Panc1 (cell line): ENCODE measurements at places on chromosomes 7 and 10. TPM values are rescaled to one million over a fixed set of nuclear protein-coding genes. Genes with fewer than 3 reads are reported as not detected.

DNA sequence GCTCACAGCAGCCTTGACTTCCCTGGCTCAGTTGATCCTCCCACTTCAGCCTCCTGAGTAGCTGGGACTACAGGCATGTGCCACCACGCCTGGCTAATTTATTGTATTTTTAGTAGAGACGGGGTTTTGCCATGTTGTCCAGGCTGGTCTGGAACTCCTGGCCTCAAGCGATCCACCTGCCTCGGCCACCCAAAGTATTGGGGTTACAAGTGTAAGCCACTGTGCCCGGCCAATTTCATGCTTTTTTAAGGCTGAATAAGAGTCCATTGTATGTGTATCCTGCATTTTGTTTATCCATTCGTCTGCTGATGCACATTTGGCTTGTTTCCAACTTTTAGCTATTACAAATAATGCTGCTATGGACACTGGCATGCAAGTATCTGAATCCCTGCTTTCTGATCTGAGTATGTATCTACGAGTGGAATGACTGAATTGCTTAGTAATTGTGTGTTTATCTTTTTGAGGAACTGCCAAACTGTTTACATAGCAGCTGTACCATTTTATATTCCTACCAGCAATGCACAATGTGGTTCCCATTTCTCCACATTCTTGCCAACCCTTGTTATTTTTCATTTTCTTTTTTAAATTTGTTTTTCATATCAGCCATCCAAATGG lies 37.3 kb upstream of the TPST1 start:
- H3K27me3 ChIP-seq: no peaks in the 10 kb centered on the region
- peaks cover 4% of the 10 kb centered on the region; the same call in 1 of the 2 replicates for H3K4me1 ChIP-seq
- H3K36me3 ChIP-seq: no peaks in the 10 kb centered on the region
- DNase-seq: peak; percentile 46

DNA sequence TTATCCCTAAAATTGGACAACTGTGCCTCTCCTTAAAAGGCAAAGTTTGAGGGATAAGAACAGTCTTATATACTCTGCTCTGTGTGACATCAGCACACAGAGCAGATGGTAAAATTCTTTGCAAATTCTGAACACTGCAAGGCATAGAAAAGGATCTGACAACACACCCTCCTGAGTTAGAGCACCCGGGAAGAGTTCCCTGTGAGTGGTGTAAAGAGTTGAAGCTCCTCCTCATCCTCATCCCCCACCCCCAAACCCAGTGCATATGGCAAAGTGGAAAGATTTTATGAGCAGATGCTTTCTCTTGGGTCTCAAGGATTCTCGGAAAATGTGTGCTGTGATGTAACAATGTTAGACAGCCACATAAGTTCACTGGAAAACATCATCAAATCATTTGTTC lies 40.0 kb upstream of the DGKI start:
- no peaks in the 10 kb centered on the region for H3K36me3 ChIP-seq
- H3K4me1 ChIP-seq: no peaks in the 10 kb centered on the region
- DNase-seq: no peak
- H3K4me3 ChIP-seq: no peak overlapping the region

DNA sequence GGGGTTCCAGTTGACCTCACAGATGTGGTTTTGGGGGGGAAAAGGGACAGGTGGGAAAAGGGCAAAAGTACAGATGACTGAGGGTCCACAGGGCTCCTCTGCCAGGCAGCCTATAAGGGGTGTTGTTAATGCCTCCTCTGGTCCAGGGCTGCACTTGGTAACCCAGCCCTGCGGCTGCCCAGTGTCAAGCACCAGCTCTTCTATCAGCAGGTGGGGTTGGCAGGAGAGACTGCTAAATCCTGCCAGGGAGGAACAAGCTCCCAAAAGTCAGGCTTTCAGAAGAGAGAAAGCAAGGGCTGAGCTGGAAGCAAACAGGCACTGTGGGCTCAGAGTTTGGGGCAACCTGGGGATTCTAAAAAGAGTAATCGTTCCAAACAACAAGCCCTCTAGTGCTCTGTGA lies 39.1 kb downstream of the LRRC20 start:
- no peaks in the 10 kb centered on the region for H3K36me3 ChIP-seq
- H3K4me3 ChIP-seq: no peak overlapping the region
- no peaks in the 10 kb centered on the region for H3K4me1 ChIP-seq
- no peaks in the 10 kb centered on the region for H3K27me3 ChIP-seq

DNA sequence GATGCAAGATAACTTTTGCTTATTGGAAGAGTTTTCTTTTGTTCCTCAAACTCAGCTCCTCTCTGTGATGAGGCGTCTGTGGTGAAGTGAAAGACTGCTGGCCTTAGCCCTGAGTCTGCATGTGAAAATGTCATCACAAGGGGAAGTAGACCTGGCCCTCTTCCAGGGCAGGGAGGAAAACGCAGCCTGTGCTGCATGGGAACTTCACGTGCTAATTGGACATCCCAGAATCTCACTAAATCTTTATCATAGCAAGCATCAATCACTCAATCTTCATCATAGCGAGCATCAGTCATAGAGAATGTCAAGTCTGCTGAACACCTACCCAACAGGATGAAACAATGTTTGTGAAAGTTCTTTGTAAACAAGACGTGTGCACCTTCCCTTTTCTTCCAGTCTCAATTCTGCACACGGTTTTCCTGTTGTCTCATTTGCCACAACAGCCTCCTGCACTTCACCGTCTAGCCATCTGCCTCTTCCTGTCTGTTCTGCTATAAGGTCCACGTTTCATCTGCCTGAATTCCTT lies 314.6 kb downstream of the FRMD4A start:
- H3K4me3 ChIP-seq: no peak overlapping the region
- no peak overlapping the region for H3K27ac ChIP-seq
- no peaks in the 10 kb centered on the region for H3K4me1 ChIP-seq
- H3K36me3 ChIP-seq: no peaks in the 10 kb centered on the region

DNA sequence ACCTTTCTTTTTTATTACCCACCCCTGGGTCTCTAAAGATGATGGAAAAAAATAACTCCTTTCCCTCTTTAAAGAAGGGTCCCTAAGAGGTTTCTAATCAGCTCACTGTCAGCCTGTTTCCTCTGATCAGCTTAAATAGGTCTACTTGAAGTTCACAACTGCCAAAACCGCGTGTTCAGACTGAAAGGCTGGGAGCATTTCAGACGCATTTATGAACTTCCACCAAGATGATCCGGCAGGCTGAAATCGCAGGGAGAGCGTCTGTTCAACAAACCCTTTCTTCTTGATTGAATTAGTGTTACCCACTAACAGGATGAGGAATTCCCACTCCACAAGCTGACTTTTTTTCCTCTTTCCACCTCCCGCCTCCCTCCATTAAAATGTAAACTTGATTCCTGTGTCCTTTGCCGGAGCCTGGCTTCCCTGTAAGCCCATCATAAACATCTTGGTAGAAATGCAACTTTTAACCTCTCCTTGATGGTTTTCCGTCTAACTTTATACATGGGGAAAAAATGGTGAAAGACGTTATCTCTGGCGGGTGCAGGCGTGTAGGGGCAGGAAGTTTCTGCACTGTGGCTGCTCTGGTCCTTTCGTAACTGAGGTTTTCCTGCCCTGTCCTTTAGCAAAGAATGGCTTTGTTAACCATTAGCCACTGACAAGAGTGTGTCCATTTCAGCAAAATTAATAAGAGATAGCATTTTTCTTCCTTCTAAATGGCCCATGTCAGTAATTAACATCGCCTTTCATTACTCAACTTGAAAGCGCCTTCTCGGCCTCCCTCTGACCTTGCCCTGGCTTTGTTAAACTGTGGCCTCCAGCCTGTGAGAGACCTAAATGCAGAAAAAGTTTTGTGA lies 130.7 kb downstream of the BAMBI start:
- no peaks in the 10 kb centered on the region for H3K4me1 ChIP-seq
- H3K27me3 ChIP-seq: no peaks in the 10 kb centered on the region; the same call in 1 of the 2 replicates
- no peak for DNase-seq
- H3K36me3 ChIP-seq: no peaks in the 10 kb centered on the region
- H3K4me3 ChIP-seq: no peak overlapping the region

DNA sequence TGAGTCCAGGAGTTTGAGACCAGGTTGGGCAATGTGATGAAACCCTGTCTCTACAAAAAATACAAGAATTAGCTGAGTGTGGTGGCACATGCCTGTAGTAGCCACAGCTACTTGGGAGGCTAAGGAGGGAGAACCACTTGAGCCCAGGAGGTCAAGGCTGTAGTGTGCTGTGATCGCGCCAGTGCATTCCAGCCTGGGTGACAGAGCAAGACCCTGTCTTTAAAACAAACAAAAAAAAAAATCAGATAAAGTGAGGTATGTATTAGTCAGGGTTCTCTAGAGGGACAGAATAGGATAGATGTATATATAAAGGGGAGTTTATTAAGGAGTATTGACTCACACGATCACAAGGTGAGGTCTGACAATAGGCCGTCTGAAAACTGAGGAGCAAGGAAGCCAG lies 101.5 kb upstream of the GPR26 start:
- no peaks in the 10 kb centered on the region for H3K36me3 ChIP-seq
- H3K27ac ChIP-seq: no peak overlapping the region
- no peaks in the 10 kb centered on the region for H3K4me1 ChIP-seq
- H3K4me3 ChIP-seq: no peak overlapping the region
- no peak for DNase-seq

DNA sequence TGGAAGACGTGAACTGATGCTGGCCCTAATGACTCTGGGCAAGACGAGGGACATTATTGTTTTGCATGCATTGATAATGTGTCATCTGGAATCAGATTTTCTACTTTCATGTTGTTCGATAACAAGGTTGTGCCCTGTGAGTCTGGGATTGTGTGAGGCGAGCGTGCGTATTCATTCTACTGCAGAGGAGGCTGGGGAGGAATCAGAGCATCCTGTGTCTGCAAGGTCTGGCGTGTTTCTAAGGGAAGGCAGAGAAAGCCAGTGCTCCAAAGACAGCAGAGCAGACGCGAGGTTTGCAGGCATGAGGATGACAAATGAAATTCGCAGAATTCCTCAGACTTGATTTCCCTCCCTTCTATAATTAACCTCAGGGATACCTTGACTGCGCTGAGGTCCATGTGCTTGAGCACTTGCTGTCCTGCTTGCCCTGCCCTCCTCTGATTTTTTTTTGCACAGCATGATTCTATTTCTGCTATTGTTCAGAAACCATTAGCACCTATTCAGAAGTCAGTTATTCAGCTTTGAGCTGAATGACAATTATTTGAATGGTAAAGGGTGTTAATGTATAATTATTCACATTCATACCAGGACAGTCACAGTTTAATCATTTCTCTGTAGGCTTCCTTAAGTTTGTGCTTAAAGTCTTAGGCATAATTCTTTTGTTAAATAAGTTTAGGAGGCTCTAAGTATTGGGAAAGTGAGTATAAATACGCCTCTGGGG lies 233.6 kb downstream of the EBF3 start:
- no peaks in the 10 kb centered on the region for H3K4me1 ChIP-seq
- no peak for DNase-seq
- no peaks in the 10 kb centered on the region for H3K27me3 ChIP-seq
- no peak overlapping the region for H3K4me3 ChIP-seq
- H3K27ac ChIP-seq: no peak overlapping the region

DNA sequence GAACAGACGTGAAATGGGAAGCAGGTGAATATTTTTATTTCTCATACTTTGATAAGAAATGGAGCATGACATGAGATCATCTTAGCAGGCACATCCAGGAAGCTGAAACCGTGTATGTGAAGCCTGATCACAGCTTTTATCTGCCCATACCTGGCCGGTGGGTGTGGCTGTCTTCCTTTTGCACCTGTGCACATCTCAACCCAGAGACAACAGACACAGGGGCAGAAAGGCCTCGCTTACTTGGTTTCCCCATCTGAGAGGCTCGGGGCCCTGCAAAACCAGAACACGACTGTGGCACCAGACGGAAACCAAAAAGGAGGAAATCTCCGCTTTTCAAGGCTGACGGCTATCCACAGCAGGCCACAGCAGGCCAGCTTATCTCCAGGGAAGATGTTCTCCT lies 116.4 kb downstream of the TCERG1L start:
- no peak overlapping the region for H3K27ac ChIP-seq
- H3K4me3 ChIP-seq: no peak overlapping the region
- H3K36me3 ChIP-seq: no peaks in the 10 kb centered on the region
- no peak for DNase-seq
- H3K4me1 ChIP-seq: no peaks in the 10 kb centered on the region
- no peaks in the 10 kb centered on the region for H3K27me3 ChIP-seq

GRCh38 chr7:650339-651031 lies 76.0 kb upstream of the DNAAF5 start:
- H3K4me3 ChIP-seq: no peak overlapping the region
- DNase-seq: no peak
- H3K4me1 ChIP-seq: no peaks in the 10 kb centered on the region
- no peak overlapping the region for H3K27ac ChIP-seq

GRCh38 chr7:55964261-55965099 lies at the start of gene NIPSNAP2:
TSS of gene NIPSNAP2 (plus strand) at chr7:55964585. CDS start at chr7:55964610, 25 bp downstream.
- peak within 1 kb of the TSS; percentile 95 for H3K27ac ChIP-seq
- H3K4me1 ChIP-seq: peaks cover 10% of the 10 kb centered on the region
- no peaks in the 10 kb centered on the region for H3K27me3 ChIP-seq
- H3K4me3 ChIP-seq: peak within 1 kb of the TSS; percentile 69
- DNase-seq: no peak

- no peak within 1 kb of the TSS for H3K4me3 ChIP-seq
- no peaks in the 10 kb centered on the region for H3K4me1 ChIP-seq
- no peak for DNase-seq
- H3K36me3 ChIP-seq: no peaks in the 10 kb centered on the region
Observed at GRCh38 chr10:122699796-122700455, at the start of gene C10orf120. TSS of gene C10orf120 (minus strand) at chr10:122699846. CDS start at chr10:122699790, 56 bp downstream.

GRCh38 chr7:44979481-44980392 lies 922 bp upstream of the MYO1G start:
- no peak overlapping the region for H3K27ac ChIP-seq
- H3K4me1 ChIP-seq: peaks cover 19% of the 10 kb centered on the region

DNA sequence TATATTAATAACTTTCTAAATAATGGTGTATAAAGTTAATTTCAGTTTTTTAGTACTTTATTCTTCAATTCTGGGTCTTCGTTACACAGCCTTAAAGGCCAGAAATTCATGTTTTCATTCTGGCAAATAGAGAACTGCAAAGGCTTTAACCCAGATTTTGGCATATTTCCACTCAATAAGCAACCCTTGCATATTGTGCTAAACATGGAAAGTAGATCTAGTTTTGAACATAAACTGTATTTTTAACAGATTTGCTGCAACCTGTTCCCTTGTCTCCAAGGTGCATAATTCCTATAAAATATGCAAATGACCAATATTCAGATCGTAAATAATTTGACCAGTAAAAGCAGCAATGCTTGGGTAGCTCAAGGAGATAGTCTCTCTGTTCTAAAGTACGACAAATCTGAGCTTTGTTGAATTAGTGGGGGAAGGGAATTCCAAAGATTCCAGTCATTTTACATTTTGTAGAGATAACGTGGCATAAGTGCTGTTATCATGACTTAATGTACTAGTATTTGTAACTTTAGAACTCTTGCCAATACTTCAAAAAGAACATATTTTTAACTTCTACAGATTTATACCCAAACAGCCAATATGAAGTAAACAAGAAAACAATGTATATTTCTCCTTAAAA lies 46.4 kb upstream of the RSBN1L start:
- H3K36me3 ChIP-seq: 0 out of 2 replicates have a peak, but pooled peaks cover 2% of the 10 kb centered on the region
- no peaks in the 10 kb centered on the region for H3K27me3 ChIP-seq
- H3K4me3 ChIP-seq: no peak overlapping the region
- H3K4me1 ChIP-seq: no peaks in the 10 kb centered on the region; the same call in 1 of the 2 replicates

DNA sequence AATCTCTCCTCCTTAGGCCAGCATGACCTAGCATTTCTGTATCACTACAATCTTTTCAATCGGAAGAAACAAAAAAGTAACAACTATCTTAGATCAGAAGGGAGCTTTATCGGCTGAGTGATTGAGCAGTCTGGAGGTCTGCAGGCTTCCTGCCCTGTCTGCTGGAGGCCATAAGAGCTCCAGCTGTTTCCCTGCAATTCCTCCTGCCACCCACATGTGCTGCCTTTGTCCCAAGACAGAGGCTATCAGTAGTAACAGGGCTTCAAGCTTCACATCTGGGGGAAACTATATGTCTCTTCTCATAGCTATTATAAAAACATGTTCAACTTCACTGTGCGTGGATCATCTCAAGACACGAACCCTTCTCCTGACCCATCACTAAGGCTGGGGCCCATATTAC lies 70.1 kb upstream of the VWC2 start:
- H3K4me3 ChIP-seq: no peak overlapping the region
- H3K4me1 ChIP-seq: no peaks in the 10 kb centered on the region
- H3K27ac ChIP-seq: no peak overlapping the region
- DNase-seq: no peak

Gene CXCL12
- total RNA-seq: 0.82 TPM
